Kasumi-1 (cell line): ENCODE measurements at places on chromosomes 3 and 15.

GRCh38 chr3:16307832-16308531 is 43.0 kb downstream of the OXNAD1 start:
- DNase-seq, result no peak

DNA sequence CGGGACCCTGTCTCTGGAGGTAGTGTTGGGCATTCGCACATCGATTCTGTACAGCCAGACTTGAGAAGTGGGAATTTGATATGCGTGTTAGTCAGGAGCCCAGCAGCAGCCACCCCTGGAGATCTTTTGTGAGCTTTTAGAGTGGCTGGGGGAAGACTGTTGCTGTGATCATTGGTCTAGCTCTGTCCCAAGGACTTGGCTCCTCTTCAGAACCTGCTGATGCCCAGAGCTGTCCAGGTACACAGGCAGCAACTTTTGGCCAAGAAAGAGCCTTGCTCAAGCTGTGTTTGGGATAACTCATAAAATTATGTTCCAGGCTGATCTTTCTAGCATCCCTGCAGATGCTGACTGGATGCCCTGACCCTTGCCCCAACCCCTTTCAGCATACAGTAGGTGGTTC is 29.3 kb downstream of the LIMD1 start:
- no peak for DNase-seq

GRCh38 chr3:12969486-12969885 is 103.7 kb downstream of the IQSEC1 start:
- DNase-seq, result no peak

GRCh38 chr3:13564751-13565560 is 16.0 kb downstream of the FBLN2 start:
- DNase-seq, result no peak
